Nephron progenitor cell (in vitro differentiated cells): ENCODE measurements at places on chromosomes 2 and 18.
A peak's percentile ranks its signal among the peaks of the same experiment; 100 is the strongest.

- DNase-seq: no peak
Observed at GRCh38 chr2:172484253-172484652, 56.9 kb downstream of the ITGA6 start.

DNA sequence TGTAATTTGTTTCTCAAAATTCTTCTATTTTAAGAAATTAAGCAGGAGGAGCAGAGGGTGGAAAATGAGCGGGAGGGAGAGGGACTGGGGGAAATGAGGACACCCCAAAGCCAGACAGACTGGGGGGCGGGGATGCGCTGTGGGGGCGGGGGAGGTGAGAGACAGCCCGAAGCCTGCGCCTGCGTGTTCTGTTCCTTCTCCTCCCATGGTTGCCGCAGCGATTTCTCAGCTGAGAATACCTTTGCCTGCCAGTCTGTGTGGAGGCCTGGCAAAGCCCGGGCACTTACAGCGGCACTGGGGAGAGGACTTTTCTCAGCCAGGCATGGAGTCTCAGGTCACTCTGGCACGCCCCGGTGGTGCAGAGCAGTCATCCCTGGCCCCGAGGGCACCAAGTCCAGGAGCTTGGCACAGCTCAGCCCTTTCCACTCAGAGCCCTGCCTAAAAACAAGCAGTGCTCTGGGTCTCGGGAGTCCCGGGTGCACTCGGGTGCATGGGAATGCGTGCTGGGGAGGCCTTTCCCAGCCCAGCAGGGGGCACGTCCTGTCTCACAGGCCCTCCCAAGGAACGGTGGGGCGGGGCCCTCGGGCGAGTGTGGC is 289.3 kb upstream of the HS6ST1 start:
- DNase-seq: no peak

DNA sequence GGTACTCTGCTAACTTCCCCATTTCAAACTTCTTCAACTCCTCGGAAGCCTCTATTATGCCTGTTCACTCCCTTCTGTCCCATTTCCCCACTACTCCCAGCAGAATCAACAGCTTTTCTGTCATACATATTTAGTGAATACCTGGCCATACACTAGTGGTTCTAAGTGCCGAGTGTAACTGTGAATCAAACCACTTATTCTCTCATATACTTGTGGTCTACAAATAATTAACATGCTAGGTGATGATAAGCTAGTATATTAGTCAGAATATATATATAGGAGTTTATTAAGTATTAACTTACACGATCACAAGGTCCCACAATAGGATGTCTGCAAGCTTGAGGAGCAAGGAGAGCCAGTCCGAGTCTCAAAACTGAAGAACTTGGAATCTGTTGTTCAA is 150.7 kb downstream of the CCDC102B start:
- DNase-seq: no peak

GRCh38 chr2:69041214-69041613 is 28.2 kb downstream of the ANTXR1 start:
- DNase-seq: no peak

GRCh38 chr2:145066151-145066661 is 546.3 kb upstream of the ZEB2 start:
- no peak for DNase-seq

DNA sequence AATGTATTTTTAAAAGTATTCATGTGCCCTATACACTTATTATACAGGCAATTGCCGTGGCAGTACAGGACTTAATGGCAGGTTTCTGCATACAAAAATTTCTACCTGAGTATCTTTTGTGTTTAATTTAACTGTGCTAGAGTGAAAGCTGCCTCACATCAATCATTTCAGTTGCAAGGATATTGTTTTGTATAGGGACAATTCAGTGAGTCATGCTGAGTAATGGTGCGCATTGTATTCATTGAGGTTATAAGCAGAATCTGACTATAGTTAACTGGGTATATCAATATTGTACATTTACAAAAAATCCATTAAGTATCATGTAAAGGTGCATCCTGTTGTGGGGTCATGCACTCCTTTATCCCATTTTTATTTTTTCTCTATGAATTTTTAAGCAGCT is 121.5 kb downstream of the GCA start:
- no peak for DNase-seq

GRCh38 chr2:204108330-204108751 is 171.8 kb downstream of the ICOS start:
- peak; percentile 60 for DNase-seq

DNA sequence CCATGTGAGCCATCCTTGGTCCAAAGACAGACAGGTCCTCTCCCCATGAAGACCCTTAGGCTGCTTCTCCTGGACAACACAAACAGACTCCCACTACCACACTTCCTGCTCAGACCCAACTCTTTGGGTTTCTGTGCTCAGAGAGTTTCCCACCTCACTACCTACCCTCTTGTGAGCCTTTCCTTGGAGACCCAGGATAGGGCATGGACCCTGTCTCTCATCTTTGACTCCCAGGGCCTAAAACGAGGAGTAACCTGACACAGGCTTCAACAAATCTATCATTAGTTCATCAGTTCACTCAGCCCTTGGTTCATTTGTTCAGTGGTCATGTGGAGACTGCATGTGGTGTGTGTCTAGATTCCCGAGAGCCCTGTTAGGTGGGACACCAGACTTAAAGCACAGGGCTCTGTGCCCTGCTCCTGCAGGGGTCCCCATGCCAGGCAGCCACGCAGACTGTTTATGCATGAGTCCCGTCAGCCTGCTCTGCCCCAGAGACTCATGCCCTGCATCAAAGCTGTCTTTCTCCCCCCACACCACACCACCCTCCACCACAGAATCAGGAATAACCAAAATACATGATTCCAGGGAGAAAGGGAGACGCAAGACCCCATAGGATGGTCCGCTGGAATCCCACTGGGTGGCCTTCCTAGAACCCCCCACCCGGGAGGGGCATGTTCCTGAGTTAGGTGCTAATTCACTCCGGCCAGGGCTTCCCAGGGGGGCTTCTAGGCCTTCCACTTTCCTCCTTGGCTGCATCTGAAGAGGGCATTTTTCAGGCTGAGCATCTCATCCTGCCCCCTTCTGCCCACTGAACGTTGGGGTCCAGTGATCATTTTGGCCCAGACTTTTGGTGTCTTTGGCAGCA is 100.2 kb upstream of the TEX51 start:
- no peak for DNase-seq

DNA sequence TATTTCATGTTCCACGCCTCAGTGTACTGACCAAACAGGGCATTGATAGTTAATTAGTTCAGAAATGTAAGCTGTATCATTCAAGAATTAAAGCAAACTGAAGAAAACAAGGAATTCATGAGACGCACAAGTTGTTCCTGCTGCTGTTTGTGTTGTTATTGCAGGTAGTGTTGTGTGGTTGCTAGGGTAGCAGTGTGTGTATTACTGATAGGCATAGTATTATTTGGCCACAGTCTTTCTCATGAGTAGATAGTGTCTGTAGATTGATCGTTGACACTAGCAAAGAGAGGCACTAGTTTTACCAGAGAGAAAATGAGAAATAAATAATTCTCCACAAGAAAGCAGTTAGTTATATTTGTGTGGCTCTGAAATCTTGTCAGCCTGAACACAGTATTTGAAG is 548.6 kb downstream of the LRP1B start:
- no peak for DNase-seq

DNA sequence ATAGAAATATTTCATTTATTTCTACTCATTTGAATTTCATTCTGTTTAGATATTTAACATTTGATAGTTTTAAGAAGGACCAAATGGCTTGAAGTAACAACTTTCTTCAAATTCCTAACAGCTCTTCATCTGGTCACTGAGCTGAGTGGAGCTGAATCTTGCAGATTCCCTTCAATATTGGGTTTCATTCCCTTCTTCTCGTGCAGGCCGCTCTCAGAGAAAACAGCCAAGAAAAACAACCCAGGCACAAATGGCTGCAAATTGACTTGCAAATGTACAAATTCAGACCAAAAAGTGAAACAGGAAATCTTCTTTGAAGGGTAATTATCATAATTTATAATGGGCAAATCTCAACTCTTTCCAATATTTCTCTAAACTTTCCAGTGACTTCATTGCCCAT is 30.3 kb upstream of the GCG start:
- DNase-seq: no peak

DNA sequence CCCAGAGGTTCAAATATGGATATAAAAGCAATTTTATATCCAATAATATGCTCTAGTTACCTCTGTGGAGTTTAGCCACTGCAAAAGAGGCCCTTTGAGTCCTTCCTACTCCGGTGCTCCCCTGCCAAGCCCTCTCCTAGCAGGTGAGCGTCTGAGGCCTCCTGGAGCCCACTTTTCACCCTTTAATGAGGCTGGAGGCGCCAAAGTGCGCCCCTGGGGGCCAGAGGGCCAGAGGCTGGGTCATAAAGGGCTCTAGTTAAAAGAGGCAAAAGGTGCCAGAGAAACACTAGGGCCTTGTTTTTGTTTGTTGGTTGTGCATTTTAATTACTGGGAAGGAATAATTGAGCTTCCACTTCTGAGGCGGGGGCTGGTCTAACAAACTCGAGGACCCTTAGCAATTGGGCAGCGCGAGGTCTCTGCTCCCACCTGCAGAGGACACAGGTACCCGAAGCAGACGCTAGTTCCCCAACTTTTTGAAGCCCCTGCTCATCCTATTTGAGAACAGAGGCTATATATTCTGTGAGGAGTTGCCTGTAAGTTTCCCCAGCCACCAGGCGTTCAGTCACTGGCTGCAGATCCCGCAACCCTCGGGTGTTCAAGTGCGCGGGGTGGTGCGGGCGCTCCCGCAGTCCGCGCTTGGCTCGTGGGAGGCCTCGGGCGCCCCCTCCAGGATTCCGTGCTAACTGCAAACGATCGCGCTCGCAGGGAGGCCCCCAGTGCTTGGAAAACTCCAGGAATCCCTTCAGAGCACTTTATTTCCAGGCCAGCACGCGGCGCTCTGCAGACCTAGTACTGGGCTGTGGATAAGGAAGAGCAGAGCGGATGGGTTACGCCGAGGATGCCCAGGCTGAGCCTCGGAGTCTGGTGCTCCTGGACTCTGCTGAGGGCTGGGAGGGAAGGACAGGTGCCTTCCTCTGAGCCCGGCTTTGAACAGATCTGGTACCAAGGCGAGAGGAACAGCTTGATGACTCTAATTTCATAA is 14.1 kb downstream of the MSGN1 start:
- DNase-seq: peak; percentile 95

DNA sequence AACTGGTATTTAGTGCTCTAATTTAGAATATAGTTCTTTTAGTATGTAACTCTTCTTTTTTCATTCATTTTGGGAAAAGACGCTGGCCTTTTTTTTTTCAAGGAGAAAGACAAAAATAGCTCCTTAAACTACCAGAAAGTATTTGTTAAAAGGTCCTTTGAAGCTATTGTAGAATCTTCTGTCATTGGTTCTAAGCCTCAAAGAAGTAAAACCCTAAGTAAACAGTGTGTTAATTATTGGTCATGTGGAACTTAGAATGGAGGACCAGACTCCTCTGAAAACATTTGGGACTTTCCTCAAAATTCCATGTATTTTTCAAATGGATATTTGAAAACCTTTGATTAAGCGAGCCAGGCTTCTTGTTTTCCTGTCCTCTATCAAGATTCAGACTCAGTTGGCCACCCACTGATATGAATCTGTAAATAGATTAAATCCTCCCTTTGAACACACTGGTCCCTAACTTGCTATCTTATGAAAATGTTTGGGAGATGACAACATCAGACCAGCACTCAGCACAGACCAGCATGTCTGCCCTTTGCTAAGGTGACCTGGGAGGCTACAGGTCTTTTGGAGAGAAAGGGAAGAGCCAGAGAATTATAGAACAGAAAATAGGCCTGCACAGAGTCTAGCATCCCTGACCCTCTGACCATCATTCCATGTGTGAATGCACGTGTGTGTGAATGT is 120.3 kb upstream of the GATA6 start:
- DNase-seq: no peak

DNA sequence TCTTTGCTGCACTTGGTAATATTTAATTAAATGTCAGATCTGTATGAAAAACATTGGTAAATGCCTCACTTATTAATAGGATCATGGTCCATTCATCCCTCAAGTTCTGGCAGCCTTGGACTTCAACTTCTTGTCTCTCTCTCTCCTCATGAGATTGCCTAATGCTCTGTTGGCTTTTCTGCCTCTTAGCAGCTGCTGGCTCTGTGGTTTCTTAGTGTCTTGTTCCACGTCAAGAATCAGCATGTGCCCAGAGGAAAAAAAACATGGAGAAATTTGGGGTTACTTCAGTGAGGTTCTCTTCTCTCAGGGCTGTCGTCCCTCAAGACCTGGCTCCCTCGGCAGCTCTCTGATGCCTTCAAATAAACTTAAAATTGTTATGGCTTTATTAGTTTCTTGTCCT is 75.4 kb downstream of the TAF4B start:
- no peak for DNase-seq

GRCh38 chr2:38794235-38794946 is 16.4 kb downstream of the GEMIN6 start:
- no peak for DNase-seq

DNA sequence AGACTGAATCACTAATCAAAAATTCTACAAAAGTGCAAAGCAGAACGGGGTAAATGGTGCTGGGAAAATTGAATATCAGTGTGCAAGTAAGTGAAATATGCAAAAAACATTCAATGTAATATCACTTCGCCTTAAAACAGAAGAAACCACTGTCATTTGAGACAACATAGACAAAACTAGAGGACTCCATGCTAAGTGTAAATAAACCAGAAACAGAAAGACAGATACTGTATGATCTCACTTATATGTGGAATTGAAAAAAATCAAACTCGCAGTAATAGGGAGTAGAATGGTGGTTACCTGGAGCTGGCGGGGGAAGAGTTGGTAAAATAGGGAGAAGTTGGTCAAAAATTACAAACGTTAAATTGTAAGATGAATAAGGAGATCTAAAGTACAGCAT is 1420.0 kb upstream of the CDH2 start:
- DNase-seq: no peak

GRCh38 chr2:10720306-10720705 is 1.1 kb upstream of the ATP6V1C2 start:
- DNase-seq: no peak

DNA sequence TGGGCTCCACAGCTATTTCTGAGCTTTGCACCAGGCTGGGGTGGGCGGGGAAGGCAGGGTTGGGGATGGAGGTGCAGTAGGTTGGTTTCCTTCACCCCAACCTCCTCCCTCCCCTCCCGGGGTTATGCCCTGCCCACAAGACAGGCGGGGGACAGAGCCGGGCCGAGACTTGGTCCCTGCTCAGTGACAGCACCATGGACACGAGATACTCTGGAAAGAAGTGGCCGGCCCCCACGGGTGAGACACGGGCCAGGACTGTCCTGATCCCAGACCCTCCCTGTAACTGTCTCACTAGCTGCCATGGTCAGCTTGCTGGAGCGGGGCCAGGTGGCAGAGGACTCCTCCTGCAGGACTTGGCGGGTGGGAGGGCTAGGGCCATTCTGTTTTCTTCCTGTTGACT is 59.7 kb downstream of the DYSF start:
- no peak for DNase-seq
